Activated gamma-delta T cell treated with Interleukin-2 at 50 U/mL for 16 hours (primary cell): ENCODE measurements at places on chromosomes 11 and 22.

DNA sequence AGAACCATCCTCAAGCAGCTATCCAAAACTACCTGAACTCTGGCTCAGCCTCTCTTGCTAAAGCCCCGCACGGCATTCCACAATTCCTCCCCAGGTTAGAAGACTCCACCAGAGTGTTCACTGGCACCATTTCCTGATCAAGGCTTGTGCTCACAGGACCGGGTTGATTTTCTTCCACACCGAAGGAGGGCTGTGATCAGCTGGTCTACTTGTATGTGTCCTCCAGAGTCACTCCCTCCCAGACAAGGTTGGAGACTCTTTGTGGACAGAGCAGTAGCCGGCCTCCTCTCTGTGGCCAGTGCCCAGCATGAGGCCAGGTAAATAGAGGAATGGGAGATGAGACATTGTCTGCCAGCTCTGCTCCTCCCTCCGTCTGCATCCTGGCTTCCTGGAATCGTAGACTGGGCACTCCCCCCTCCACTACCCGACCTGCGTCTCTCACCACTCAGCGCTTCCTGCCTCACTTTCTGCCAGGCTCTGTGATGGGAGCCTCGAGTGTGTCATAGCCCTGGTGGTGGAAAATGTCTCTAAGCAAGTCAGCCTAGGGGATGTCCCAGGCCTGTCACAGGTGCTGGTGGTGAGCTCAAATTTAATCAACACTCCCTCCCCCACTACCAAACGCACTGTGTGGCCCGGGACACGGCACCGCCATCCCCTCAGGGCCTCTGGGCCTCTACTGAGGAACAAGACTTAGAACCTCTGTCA lies 12.5 kb upstream of the TMPRSS6 start:
- peak; percentile 88 for DNase-seq

- no peak for DNase-seq
Measured at GRCh38 chr22:30838111-30838510, 130.5 kb downstream of the MORC2 start.

- DNase-seq = peak; percentile 45
Measured at GRCh38 chr22:30940685-30941362, 27.8 kb downstream of the MORC2 start.

- no peak for DNase-seq
Measured at GRCh38 chr11:117716521-117717440, 80.2 kb downstream of the DSCAML1 start.

DNA sequence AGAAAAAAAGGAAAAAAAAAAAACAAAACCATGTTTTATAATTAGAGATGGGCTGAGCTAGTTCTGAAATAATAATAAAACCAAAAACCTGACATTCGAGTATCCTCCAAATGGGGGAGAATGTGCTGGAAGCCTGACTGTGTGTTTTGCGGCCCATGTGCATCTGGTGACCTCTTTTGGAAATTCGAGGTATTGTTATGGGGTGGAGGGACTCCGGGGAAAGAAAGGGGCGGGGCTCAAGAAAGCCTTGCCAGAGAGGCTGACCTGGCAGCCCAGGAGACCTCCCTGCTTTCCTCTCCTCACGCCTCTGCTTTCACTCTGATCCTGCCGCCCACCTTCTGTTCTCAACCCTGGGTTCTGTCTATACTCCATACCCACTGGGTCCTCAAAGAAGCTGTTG lies 72.9 kb downstream of the CTTN start:
- no peak for DNase-seq
